Fibroblast of the aortic adventitia (primary cell): ENCODE measurements at places on chromosomes 12 and 14. TPM values are rescaled to one million over a fixed set of nuclear protein-coding genes. Genes with fewer than 3 reads are reported as not detected.

GRCh38 chr14:59069163-59069854 is 119.2 kb upstream of the DAAM1 start:
- DNase-seq = no peak

DNA sequence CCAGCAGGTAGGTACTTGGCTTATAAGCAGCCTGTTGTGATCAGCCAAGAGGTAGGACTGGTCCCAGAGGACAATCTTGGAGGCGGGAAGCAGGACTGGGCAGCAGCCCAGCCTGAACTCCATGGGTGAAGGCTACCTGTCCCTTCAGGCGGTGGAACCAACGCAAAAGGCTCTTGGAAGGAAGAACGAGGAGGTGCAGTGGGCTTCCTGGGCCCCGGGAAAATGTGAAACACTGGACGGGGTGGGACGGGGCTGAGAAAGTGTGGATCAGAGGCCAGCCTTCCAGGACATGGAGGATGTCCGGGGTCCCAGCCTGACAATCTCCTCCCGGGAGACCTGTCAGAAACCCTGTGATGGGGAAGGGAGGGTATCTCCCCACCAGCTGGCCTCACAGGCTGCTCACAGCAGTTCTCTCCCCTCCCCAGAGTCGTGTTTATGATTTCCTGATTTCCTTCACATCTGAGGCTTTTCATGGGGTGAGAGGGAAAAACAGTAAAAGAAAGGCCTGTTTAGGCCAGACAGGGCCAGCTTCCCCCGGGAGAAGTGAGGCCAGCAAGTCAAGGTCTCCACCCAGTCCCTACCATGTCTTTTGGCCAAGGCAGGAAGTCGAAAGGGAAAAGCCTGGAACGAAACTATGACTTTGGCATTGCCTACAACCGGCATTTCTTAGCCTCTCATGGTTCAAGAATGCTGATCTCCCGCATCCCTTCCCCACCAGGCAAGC is 11.3 kb downstream of the CMKLR1 start:
- no peak for DNase-seq

- DNase-seq = no peak
Observed at GRCh38 chr14:65927931-65928356, 515.4 kb downstream of the FUT8 start.

RPGRIP1 gene
- total RNA-seq = not detected in 2 replicates

CCDC177 gene
- total RNA-seq = not detected in 2 replicates
